ENCODE measurements at places on chromosomes 12 and 14.

DNA sequence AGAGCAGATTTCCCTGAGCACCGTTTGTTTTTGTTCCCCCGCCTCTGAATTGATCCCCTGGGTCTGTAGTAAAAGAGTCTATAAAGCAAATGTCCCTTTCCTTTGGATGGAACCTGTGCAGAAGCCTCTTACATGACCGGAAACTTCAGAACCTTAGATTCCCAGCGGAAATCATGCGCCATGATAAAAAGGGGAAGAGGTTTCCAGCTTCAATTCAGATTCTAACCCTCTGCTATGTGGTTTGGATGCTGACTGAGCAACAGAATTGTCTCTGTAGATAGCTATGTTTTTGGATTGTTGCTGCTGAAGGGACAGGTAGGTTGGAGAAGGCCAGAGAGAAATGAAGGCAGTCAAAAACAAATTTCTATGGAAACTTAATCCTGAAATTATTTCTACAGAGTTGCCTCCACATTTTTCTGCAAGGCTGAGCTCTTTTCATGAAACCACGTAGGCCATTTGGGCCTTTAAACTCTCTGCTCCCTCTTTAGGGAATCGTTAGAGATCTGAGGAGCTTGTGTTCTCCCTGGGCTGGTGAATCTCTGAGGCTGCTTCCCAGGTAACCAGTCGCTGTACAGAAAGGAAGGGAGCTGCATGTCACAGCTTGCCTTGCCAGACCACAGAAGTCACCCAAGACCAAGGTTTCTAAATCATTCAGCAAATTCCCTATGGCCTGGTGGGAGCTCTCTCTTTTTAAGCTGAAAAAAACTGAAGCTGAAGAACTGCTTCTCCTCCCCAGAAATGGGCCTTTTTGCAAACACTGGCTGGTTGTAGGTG is 28.7 kb upstream of the OR10P1 start:
- no peak for DNase-seq

DNA sequence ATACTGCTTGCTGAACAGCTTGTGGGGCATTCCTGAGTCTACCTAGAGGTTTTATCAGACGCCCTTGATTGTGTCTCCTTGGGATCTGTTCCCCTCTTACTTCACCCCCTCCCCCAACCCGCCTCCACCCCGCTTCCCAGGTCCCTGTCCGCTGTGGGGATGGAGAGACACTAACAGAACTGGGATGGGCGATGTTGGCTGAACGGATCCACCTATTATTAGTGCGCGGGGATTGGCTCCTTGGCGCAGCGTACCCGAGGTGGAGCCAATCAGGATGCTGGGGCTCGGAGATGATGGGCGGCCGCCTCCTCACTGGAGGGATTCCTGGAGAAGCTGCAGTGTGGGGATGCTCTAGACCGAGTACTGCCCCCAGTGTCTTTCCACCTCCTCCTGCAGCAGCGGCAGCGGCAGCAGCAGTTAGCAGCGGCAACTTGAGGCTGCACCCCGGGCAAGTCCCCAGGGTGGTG is at the start of gene SYT1:
Gene SYT1, plus strand, starts transcription at position 372 of the 467 bp plus-strand sequence.
- DNase-seq = no peak

- no peak for DNase-seq
Measured at GRCh38 chr12:94143438-94143837, 4.9 kb upstream of the PLXNC1 start.

- peak; percentile 74 for DNase-seq
Measured at GRCh38 chr12:105083551-105084105, 630 bp downstream of the ALDH1L2 start.

DNA sequence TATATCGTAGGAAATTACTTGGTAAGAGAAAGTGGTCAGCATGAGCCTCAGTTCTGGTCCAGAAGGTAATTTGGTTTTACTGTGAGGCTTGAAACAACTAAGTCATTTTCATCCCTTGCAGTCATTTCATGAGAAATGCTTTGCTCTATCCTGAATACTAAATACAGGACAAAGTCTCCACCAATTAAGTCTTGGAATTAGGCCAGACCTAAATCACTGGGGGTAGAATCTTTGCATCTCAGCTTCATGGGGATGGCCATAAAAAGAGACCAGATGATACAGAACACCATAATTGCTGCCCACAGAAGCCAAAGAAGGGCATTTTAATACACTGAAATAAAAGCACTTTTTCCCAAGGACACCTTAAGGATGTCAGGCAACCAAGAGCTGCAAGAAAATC is 277.9 kb upstream of the DCN start:
- no peak for DNase-seq

DNA sequence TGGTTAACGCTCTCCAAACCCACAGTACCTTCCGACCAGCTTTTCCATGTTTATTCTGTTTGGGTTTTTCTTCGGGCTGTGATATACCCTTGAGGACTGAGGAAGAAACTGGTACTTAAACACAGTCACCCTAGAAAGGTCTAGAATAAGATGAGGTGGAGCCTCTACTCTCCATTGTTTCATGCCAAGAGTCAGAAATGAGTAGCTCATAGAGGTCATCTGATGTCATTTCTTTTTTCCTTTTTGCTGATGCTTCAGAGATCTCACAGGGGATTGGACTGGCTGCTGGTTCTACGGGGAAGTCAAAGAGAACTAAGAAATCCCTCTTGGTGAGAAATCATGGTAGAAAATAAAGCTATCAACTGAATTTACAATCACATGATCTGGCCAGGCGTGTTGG is 538.2 kb upstream of the TMEM132C start:
- DNase-seq = no peak

- DNase-seq = no peak
Measured at GRCh38 chr14:24607635-24608514, 1.6 kb downstream of the GZMH start.

DNA sequence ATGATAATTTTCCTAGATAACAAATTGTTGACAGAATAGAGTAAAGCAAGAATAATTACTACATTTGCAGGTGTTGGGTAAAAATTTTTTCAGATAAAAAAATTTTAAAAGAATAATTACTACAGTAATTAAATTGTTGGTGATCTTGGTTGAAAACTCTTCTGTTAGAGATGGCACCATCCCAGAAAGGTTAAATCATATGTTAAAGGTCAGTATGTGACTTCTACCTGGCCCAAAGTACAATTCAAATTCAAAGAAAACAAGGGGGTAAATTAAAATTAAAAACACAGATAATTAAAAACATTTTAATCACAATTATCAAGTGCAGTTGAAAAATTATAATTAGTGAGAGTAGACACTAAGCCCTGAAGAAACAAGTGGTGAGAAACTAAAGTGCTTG is 18.1 kb upstream of the PIK3C2G start:
- no peak for DNase-seq

GRCh38 chr14:95838862-95839261 is 37.8 kb upstream of the TUNAR start:
- no peak for DNase-seq

DNA sequence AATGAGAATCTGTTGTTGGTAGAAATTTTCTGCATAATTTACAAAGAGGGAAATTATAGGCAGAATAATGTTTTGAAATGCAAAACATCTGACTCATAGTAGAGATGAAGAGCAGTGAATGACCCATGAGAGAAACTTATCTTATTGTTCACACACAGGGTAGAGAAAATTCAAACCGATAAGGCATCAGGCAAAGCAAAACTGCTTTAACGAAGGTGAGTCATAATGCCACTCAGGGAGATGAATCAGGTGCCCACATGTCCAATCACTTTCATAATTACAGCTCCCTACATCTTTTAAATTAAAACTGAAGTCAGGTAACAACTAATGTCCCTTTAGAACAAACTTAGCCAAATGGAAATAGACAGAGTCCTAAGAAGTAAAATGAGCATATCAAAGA is 265.6 kb upstream of the GARIN6 start:
- no peak for DNase-seq

DNA sequence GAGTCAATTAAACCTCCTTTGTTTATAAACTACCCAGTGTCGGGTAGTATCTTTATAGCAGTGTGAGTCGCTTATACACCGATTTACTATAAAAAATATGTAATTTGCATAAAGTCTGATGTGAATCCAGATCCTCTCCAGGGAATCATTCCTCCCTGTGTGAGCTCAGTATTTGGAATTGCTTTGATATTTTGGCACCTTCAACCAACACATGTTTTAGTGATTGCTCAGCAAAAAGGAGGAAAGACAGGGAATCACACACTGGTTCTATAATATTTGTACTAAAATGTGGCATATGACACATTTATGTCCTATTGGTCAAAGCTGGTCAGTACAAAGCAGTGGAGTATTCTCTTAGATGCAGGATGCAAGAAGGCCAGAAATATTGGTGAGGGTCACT is 703.9 kb upstream of the ATXN7L3B start:
- no peak for DNase-seq

GRCh38 chr12:106757623-106758348 is 16.7 kb upstream of the RIC8B start:
- DNase-seq = no peak

GRCh38 chr14:80364274-80364673 is 153.0 kb upstream of the DIO2 start:
- DNase-seq = no peak

DNA sequence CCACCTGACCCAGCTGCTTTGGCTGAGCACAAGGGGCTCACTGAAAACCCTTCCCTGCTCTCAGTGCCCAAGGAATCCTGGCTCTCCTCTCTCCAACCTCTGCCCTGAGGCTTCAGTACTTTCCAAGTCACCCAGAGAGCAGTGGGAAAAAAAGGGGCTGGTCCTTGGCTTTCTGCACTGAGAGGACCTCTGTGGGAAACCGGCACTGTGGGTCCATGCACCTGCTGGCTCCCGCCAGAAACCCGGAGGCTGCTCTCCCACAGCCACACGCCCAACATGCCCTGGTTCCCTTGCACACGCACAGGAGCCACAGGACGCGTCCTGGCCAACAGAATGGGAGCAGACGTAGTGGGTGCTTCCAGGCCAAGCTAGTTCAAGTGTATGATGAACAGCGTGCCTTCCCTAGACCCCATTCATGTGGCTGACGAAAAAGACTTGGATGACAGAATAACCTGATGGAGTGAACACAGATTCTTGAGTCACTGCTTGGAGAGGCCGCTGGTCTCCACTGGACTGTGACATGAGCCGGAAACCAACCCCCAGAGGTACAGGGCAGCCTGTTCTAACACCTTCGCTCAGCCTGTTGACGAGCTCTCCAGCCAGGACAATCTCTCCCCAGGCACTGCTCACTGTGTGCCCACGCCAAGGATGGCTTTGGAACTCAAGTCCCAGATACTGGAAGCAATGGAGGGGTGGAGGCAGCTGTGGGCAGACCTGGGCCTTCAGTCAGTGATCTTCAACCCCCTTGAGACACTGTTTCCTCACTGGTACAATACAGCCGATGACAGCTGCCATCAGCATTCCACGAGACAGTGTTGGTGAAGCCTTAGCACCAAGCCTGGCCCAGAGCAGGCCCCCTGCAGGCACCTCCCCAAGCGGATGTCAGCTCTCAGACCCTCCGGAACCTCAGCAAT is 87.7 kb downstream of the ITPK1 start:
- DNase-seq = no peak

DNA sequence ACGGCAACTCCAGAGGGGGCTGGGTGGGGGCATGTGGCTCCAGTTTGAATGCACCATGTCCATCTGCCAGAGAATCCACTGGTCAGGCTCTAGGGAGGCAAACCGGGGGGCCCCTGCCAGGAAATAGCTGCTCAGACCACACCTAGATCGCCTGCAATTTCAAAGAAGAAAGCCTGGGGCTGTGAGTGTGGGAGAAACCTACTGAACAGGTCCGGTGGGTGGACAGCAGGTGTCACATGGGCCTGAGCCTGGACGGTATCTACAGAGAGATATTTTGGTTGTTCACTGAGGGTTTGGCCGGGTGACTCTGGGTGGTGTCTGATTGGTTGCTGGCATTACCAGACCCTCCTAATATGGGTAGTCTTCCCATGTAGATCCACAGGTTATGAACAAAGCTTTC is 32.0 kb downstream of the DAO start:
- no peak for DNase-seq

- no peak for DNase-seq
Measured at GRCh38 chr14:76770521-76771436, 9.5 kb downstream of the VASH1 start.

- DNase-seq = no peak
Measured at GRCh38 chr14:102013669-102014200, 49.4 kb downstream of the DYNC1H1 start.

DNA sequence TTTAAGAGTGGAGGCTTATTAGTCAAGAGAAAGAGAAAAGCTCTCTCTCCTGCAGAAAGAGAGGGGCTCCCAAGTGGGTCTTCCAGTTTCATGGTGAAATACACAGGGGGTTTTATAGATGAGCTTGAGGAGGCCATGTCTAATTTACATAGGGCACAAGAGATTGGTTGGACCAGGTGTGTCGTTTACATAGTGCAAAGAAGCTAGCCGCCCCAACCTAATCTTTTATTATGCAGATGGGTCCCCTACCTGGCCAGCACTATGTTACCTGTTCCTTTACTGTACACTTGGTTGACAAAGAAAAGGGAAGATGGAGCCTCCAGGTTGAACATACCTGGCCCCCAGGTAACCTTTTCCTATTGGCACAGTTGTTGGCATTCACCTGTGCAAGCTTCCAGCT is 195.0 kb downstream of the PIK3C2G start:
- no peak for DNase-seq

DNA sequence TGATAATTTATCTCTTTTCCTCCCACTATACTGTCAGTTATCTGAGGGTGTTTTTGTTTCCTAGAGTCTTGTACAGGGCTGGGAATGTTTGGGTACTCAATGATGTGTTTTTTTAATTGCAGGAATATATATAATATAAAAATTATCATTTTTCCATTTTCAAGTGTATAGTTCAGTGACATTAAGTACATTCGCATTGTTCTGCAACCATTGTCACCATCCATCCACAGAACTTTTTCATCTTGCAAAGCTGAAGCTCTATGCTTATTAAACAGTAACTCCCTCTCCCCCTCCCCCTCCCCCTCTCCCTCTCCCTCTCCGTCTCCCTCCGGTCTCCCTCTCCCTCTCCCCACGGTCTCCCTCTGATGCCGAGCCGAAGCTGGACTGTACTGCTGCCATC is 93.0 kb upstream of the MANSC4 start:
- DNase-seq = no peak

GRCh38 chr14:59849411-59850130 is 21.0 kb downstream of the RTN1 start:
- DNase-seq = peak; percentile 83

DNA sequence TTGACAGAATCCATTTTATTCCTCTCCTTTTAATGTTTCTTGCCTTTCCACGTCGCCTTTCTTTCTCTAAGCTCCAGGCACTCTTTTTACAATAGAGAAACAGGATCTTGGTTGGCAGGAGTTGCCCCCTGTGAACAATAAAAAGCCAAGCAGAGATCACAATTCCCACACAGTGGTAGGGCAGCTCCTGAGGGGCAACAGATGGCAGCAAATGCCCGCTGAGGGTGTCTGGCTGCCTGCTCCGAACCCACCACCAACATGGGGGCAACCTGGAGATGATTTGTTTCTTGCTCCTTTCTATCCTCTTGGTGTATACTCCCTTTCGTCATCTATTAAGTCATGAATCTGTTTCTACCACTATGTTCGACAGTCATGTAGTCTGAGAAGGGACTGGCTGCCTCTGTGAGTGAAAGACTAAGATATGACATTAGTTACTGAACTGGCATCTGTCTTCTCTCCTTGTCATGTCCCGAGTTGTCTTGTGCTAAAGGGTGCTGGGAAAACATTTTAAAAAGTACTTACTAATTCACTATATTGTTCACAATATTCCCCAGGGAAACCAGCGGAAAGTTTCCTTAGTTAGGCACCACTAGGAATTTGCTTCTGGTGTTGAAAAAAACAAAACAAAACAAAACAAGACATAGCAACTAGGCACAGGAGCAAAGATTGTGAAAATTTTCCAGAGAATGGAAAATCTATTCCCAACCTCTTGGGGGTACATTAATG is 170.1 kb downstream of the STXBP6 start:
- no peak for DNase-seq

GRCh38 chr14:101184572-101184971 is 281.1 kb upstream of the RTL1 start:
- DNase-seq = no peak
